Keratinocyte (primary cell): ENCODE measurements at places on chromosomes 13 and 19.

DNA sequence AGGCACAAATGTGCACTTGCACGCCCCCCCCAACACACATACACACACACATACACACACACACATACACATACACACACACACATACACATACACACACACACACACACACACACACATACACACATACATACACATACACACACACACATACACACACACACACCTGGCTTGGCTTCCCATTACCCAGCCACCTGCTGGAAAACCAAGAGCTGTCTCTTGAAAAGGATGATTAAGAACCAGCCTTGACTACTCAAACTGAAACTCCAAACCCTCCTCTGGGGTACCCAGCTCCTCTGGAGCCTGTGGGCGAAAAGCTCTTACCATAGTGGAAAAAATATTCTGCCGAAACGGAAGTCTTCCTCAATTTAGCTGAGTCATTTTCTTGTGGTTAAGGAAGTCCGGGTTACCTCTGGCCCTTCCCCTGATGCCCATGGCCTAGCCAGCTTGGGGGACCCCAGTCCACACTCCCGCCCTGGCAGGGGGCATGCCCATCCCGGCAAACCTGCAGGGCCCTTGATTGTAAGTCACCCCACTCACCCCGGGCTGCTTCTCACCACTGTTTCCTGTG, 21.9 kb downstream of the CEBPA start:
- H3K4me3 ChIP-seq: no peak overlapping the region
- no peak overlapping the region for H3K27ac ChIP-seq

GRCh38 chr13:41562083-41562482, 104.7 kb downstream of the RGCC start:
- H3K4me1 ChIP-seq: peaks cover 12% of the 10 kb centered on the region
- H3K27me3 ChIP-seq: no peaks in the 10 kb centered on the region
- H3K27ac ChIP-seq: no peak overlapping the region
- no peak for DNase-seq
- no peaks in the 10 kb centered on the region for H3K36me3 ChIP-seq
- no peak overlapping the region for H3K4me3 ChIP-seq

DNA sequence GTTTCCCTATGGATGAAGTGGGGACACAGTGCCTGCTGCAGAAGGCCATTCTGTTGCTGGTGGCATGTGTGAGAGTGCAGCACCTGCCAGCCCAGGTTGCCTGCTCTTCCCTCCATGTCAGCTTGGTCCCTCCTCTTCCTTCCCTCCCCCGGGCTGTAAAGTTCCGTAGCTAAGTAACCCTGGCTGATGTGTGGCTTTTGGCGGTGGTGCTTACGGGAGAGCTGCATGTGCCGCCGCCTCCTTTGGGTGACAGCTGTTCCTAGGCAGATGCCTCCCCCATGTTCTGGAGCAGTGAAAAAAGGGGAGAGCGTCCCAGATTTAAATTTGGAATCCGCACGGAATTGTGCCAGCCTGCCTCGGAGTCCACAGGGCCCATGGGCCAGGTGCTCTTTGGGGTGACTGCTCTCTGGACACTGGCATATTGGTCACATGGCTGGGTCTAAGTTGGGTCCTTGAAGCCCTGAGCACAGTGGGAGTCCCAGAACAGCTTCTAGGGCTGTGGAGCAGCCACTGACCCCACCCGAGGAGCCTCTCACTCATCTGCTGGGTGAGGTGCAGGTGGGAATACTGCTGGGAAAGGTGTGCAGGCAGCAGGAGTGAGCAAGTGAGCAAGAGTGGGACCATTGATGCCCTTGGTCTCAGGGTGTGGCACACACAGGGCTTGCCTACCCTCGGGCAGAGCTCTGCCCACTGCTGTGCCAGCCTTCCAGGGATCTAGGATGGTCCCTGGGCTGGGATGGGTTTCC, 33.1 kb upstream of the ZNF536 start:
- no peak for DNase-seq
- H3K36me3 ChIP-seq: no peaks in the 10 kb centered on the region

DNA sequence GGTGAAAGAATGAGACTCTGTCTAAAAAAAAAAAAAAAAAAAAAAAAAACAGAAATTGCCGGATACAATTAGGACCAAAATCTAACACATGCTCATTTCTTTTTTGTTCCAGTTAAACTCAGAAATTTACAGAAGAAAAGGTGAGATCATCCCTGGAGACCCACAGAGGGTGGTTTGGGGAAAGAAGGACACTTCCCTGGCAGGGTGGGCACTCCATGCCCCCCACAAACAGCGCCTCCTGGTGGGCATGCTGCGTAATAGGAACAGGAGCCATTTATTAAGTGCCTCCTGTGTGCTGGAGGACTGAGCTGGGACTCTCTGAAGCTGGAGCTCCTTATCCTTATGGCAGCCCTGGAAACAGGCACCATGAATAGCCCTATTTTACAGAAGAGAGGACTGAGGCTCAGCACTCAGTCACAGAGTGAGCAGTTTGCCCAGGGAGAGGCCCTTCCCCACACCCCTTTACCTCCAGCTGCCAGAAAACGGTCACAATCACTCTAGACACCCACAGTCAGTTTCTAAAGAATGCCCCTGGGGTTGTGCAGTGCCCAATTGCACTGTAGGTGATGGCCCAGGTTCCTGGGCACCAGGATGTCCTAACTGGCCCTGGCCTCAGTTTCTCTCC, 10.1 kb downstream of the C19orf38 start:
- no peaks in the 10 kb centered on the region for H3K36me3 ChIP-seq
- no peaks in the 10 kb centered on the region for H3K27me3 ChIP-seq
- no peak overlapping the region for H3K27ac ChIP-seq
- H3K4me3 ChIP-seq: no peak overlapping the region

DNA sequence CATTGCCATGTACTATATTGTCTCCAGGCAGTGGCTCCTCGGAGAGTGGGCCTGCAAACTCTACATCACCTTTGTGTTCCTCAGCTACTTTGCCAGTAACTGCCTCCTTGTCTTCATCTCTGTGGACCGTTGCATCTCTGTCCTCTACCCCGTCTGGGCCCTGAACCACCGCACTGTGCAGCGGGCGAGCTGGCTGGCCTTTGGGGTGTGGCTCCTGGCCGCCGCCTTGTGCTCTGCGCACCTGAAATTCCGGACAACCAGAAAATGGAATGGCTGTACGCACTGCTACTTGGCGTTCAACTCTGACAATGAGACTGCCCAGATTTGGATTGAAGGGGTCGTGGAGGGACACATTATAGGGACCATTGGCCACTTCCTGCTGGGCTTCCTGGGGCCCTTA, 624 bp downstream of the GPR32 start:
- no peak for DNase-seq
- no peak overlapping the region for H3K4me3 ChIP-seq
- H3K27me3 ChIP-seq: peaks cover 5% of the 10 kb centered on the region
- no peaks in the 10 kb centered on the region for H3K36me3 ChIP-seq

- no peak overlapping the region for H3K27ac ChIP-seq
- no peak overlapping the region for H3K4me3 ChIP-seq
- no peak for DNase-seq
- H3K4me1 ChIP-seq: peaks cover 12% of the 10 kb centered on the region
Observed at GRCh38 chr19:40143612-40144011, 47.6 kb upstream of the MAP3K10 start.

DNA sequence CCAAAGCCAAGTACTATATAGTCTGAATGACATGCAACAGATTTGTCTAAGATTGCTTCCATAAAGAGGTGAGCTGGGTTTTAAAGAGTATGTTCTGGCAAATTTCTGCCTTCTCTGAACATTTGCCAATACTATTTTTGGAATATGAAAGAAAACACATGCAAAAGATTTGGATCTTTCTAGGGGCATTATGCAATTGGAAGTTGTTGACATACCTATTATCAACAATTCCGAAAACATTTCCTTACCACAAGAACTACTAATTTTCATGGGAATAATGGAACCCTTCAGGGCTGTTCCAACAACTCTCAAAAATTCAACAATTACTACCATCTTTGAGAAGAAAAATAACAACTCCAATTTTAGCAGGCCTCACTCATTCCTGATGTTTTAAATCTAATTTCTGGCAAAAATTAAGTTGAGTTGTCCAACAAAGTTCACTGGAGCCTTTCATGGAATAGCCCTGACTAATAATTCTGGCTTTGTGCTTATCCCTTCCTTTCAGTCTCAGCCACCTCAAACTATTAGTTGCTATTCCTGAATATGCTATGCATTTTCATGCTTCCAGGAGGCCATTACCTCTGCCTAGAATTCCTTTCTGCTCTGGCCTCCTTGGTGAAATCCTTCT, 250.0 kb downstream of the RGCC start:
- H3K4me1 ChIP-seq: peaks cover 7% of the 10 kb centered on the region
- no peak overlapping the region for H3K27ac ChIP-seq
- H3K4me3 ChIP-seq: no peak overlapping the region
- no peak for DNase-seq
- H3K27me3 ChIP-seq: no peaks in the 10 kb centered on the region

GRCh38 chr19:18257503-18258470, 16.5 kb downstream of the IQCN start:
- no peaks in the 10 kb centered on the region for H3K27me3 ChIP-seq
- peaks cover 21% of the 10 kb centered on the region for H3K4me1 ChIP-seq
- no peak for DNase-seq
- no peaks in the 10 kb centered on the region for H3K36me3 ChIP-seq

- H3K36me3 ChIP-seq: no peaks in the 10 kb centered on the region
- no peak overlapping the region for H3K4me3 ChIP-seq
- peaks cover 2% of the 10 kb centered on the region for H3K4me1 ChIP-seq
- DNase-seq: no peak
- H3K27me3 ChIP-seq: peaks cover 59% of the 10 kb centered on the region
- no peak overlapping the region for H3K27ac ChIP-seq
Observed at GRCh38 chr19:47022140-47022536, 2.5 kb downstream of the NPAS1 start.
